ENCODE measurements at places on chromosomes 16 and 17.

GRCh38 chr16:52812678-52813556 lies 239.8 kb downstream of the CHD9NB start:
- DNase-seq: peak; percentile 56

- DNase-seq: no peak
These were observed 27.1 kb downstream of the ARHGAP23 start for GRCh38 chr17:38455288-38455915.

DNA sequence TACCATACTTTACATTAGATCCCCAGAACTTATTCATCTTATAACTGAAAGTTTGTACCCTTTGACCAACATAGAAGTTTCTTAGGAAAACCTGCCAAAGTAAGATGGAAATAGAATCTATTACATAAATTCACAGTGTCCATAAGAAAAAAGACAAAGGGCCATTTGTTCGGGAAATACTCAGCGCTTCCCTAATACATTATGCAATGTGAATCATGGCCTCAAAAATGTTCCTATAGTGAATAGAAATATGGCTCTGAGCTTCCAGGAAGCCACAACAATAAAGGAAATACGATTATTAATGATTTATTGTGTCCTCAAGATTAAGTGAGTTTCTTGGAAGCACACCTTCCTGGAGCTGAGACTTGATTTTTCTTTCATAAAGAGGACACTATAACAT lies 51.5 kb downstream of the GPRC5B start:
- no peak for DNase-seq

GRCh38 chr17:50057521-50057991 lies 1.6 kb downstream of the ITGA3 start:
- DNase-seq: no peak

- DNase-seq: no peak
These were observed 5.2 kb downstream of the IL21R start for GRCh38 chr16:27407133-27407532.

DNA sequence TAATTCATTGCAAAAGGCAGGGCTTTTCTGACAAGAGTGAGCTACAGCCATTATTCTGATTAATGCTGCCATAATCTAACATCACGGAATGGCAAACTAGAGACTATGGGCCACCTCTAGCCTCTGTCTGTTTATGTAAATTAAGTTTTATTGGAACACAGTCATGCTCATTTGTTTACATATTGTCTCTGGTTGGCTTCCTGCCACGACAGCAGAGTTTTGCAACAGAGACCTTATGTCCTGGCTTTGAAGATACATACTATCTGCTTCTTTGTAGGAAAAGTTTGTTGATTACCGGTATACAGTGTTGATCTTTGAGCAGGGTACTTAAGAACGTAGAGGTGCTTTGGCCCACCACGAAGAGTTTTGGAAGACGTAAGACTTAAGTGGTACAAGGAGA lies 715.9 kb upstream of the RBFOX1 start:
- no peak for DNase-seq

DNA sequence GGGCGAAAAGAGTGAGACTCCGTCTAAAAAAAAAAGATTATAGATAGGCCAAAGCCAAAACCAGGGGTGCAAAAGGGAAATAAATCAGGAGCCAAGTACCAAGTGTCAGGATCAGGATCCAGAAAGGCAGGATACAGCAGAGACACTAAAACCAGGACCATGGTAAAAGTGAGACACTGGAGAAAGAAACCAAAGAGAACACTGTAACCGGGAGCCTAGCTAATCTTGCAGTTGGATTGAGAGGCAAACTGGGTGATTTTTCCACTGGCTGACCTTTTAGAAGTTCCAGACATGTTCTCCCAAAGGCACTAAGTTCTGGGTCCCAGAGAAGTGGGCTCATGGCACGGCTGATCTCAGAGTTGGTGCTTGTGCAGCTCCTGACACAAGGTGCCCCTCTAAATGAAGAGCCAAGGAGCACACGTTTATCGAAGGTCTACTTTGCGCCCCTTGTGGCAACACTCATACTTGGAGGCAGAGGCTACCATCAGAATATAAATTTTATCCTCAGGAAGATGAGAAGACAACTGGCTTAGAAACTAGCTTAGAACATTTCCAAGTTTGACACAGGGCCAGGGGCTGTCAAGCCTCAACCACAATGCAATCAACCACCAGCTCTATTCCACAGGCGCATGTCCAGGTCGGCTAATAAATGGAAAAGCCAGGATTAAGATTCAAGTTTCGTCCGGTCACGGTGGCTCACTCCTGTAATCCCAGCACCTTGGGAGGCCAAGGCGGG lies 27.5 kb upstream of the HELZ start:
- no peak for DNase-seq

DNA sequence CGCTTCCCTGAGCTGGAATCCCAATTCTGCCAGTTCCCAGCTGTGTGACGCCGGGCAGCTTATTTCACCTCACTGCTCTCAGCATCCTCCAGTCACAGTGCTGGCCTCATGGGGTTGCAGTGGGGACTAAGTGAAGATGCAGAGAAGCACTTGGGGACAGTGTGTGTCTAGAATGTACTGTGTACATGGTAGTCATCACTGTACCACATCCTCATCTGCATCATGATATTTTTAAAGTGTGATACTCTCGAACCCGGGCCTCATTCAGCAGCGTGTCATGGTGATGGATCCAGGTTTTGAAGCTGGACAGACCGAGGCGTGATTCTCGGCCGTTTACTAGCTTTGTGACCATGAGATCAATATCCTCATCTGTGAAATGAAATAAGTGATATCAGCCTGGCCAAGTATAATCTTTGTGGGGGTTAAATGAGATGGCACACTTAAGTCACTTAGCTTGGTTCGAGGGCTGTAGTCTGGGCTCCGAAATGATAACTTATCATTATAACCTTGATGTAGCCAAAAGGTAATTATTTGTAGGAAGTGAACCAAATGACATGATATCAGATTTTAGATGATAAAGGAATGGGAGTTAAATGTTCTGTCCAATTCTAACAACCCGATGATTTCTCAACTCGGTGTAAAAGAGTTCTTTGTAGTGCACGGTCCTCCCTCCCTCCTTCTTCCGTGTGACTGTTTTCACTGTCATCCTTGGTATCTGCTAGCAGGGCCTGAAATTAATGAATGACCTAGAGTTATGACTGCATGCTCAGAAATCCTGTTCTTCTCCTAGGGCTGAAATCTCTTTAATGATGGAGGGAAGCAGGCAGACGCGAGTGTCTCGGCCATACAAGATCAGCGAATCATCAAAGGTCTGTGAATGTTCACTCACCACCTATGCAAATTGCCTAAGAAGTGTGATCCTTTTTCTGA lies 2.0 kb downstream of the KLHL36 start:
- DNase-seq: peak; percentile 60
